ENCODE measurements at places on chromosomes 3 and 15.

DNA sequence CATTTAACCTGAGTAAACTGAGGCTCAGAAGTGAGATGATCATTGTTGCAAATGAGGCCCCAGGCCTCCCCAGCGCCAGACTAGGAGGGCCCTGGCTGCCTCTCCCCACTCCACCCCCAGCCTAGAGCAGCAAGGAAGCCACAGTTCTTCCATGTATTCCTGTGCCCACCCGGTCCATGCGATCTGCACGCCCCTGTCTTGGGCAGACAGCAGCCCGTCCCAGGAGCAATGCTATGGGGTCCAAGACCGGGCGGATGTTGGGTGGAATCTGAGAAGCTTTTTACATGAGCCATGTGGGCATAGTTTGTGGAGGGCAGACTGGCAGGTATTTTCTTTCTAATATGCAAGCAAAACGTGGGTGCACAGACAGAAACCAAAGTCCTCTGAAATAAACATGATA lies 15.1 kb downstream of the SH2D7 start:
- DNase-seq = no peak

DNA sequence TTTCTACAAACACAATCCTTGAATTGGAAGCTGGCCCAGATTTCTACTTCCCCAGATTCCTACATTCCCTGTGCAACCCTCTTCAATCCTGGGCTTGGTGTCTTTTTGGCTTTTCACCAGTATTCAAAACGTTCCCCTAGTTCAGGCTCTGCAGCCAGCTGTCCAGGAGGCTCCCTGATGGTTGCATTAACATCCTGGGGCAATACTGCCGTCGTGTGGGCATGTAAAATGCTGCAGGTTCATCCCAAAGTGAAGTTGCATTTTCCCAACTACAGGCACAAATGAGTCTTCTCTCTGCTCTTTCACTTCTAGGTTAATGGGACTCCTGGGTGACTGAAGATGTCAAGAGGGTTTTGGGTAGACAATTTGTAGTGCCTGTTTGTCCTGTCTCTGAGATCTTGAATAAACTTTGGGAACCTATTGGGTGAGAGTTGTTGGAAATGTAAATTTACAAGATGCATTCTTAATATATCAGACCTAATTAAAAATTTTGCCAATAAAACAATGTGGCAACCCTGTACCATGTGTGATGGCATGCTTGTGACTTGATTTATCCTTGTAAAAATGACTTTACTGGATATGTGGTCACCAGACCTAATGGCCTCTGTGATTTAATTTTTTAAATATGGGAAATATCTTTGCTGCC lies 28.6 kb downstream of the SOX14 start:
- DNase-seq = peak; percentile 11

- DNase-seq = no peak
These were observed 53.5 kb downstream of the BSN start for GRCh38 chr3:49607796-49608195.

DNA sequence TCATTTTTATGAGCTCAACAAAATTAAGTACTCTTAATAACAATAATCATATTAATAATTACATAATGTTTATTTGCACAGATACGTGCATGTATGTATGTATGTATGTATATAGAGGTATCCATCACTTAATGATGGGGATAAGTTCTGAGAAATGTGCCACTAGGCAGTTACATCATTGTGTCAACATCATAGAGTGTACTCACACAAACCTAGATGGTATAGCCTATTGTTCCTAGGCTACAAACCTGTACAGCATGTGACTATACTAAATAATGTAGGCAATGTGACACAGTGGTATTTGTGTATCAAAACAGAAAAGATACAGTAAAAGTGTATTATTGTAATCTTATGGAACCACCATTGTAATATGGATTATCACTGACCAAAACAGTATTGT lies 874.7 kb upstream of the GBE1 start:
- DNase-seq = no peak

- no peak for DNase-seq
These were observed 44.5 kb downstream of the CTDSPL2 start for GRCh38 chr15:44471885-44472455.

DNA sequence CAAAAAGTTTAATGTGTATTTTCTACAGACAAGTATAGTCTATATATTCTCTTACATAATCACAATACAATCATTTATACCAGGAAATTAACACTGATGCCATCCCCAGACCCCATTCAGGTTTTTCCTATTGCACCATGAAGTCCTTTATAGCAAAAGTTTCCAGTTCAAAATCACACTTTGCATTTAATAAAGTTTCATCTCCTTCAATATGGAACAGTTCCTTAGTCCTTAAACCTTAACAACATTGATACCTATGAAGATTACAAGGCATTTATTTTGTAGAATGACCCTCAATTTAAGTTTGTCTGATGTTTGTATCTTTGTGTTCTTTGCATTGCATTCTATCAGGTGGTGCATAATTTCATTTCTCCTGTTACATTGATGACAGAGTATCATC lies 2.0 kb upstream of the SMARCC1 start:
- no peak for DNase-seq

DNA sequence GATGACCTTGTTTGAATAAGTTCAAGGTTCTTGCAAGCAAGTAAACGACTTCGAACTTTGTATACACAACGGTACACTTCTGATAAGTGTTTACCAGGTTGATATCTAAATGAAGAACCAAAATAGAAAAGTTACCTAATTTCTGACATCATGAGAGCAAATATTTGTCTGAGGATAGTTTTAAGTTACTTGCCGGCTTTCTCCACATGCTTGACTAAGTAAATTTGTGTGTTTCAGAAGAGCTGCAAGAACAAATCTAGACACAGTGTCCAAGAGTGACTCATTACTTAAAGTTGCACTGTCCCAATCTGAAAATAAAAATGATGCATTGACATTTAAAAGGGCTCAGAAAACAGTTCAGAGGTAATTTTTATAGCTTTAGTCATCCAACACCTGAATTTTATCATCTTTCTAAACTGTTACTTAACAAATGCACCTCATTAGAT lies 115.1 kb downstream of the HERC1 start:
- DNase-seq = peak; percentile 65

DNA sequence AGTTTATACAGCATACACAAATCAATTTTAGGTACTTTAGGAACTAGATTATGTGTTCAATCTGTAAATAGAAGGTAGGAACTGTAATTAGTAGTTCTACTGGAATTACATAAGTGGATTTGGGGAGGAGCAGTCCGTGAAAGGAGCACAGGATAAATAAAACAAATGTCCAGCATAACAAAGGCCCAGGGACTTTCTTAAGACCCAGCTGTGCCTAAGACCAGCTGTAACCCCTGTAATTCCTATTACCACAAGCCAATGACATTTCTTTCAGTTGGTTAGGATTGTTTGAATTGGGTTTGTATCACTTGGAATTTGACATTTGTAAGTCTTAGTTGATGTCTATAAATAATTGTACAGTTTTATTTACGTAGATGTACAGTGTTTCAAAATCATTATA lies 4.8 kb upstream of the ZBTB20 start:
- DNase-seq = no peak

DNA sequence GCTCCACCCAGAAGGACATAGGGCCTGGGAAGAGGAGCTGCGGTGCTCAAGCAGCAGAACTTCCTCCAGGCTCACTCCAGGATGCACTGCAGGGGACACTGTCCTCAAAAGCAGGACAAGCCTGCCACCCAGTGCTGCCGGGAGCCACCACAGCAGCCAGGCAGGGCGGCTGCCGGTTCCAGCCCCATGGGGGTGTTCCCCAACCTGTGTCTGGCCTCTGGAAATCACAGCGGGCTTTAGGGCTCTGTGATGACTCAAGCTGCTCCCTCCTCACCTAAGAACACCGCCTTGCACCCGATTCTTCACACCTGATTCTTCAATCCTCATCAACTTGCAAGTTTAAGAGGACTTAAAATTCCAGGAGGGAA lies 71.9 kb upstream of the SLC6A11 start:
- no peak for DNase-seq

DNA sequence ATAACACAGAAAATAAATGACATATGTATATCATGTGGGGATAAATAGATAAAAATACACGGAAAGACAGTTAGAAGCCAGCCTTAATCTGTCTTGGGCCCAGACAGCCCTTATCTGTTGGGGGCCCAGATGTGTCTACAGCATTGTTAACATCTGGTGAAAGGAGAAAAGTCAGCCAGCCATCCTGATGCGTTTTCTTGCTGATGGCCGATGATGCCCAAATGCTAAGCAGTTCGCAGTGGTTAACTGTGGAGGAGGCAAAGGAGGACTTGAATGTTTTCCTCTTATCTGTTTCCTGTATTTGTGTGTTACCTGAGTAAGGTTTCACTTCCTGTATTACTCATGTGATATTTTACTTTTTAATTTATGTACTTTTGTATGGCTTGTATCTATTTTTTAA lies 46.2 kb downstream of the NOX5 start:
- DNase-seq = no peak

- no peak for DNase-seq
These were observed 191.8 kb downstream of the OPA1 start for GRCh38 chr3:193784822-193785221.

DNA sequence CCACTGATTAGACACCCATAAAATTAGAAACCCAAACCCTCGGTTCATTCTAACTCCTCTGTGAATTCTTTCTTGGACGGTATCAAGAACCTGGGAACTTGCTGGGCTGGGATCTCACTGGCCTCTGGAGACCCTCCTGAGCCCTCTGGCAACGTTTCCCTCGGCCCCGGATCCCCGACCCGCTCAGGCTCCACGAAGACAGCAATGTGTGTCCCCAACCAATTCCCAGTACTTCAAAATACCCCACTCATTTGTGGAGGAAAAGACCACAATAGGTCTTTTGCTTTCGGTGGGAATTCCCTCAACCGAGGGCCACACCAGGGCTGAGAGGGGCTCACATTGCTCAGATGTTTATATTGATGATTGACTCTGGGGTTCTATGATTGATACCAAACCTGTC lies 117.9 kb upstream of the PRR20G start:
- DNase-seq = no peak

DNA sequence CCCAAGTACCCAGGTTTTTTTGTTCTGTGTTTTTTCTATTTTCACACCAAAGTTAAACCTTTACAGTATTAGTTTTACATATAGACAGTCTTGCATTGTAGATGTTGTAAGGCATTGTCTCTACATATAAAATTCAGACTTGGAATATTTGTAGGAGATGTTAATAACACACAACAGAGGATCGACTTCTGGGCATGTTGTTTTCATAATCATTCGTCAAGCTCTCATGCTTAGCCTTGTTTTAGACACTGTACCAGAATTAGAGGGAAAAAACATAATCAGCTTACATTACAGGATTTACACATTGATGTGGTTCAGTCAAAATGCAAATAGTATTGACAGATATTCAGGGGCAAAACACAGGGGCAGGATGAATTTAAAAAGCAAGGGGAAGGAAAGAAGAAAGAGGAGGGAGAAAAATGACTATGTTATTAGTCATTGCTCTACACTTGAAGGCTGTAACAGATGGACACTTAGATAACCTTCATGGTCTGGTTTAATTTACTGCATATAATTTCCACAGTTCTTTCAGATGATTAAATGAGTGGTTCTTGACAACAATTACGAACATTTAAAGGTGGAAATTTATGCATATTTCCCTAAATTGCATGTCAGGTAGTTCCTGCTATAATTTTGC lies 7.5 kb downstream of the CMSS1 start:
- peak; percentile 34 for DNase-seq
